ENCODE measurements at places on chromosomes 1 and 21. TPM values are rescaled to one million over a fixed set of nuclear protein-coding genes. Genes with fewer than 3 reads are reported as not detected.
A peak's percentile ranks its signal among the peaks of the same experiment; 100 is the strongest.

GRCh38 chr1:239997515-239998311, 94.0 kb upstream of the FMN2 start:
- no peak for DNase-seq

GRCh38 chr1:65172936-65173690, 25.1 kb downstream of the AK4 start:
- no peak for DNase-seq

GRCh38 chr1:112247036-112247597, 148.9 kb upstream of the CTTNBP2NL start:
- DNase-seq: no peak

GRCh38 chr1:14396100-14396499, 202.4 kb upstream of the KAZN start:
- DNase-seq: no peak

DNA sequence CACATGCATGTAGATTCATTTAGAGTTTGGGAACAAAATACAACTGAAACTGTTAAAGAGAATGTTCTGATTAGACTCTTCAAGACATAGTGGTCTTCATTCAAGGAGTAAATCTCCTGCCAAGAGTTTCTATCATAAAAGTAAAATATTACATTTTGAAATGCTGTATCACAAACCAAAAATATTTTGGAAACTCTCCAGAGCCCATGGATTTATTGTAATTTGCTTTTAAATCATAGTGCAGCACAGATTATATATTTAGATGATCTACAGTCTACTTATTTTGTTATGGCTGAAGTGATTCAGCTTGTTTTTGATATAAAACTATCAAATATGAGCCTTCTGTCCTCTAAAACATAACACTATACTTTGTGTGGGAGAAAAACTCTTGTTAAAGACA, 105.3 kb downstream of the DISP1 start:
- no peak for DNase-seq

- no peak for DNase-seq
These were observed 234.3 kb upstream of the NFIA start for GRCh38 chr1:60847855-60848582.

DNA sequence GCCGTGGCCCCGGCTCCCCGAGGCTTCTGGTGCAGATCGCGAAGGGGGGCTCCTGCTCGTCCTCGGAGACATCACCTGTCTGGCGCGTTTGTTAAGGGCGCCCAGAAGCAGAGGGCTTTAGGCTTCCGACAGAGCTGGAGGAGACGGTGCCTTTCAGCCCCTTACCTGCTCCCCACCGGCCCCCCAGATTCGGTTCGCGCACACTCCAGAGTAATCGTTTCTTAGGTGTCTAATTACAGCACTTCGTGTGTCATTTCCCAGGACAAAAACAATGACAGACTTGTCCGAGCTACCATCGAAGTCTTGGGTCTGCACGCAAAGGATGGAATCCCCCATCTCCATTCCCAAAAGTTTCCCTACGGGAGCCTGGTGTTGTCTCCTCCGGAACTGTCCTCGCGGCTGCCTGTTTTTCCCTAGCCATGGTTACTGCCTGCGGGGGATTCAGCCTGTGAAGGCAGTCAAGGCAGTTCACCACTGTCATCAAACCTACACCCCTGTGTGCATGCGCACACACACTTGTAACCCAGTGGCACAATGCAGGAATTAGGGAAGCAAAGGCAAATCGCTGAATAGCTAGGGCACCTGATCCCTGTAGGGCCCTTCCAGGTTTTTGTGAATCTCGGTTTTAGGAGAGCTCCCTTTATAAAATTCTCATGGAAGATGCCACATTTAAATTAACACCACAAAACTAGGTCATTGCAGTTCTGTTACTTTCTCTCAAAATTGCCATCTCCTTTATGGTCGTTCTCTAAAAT, 738 bp upstream of the CDC42BPA start:
- peak; percentile 67 for DNase-seq

DNA sequence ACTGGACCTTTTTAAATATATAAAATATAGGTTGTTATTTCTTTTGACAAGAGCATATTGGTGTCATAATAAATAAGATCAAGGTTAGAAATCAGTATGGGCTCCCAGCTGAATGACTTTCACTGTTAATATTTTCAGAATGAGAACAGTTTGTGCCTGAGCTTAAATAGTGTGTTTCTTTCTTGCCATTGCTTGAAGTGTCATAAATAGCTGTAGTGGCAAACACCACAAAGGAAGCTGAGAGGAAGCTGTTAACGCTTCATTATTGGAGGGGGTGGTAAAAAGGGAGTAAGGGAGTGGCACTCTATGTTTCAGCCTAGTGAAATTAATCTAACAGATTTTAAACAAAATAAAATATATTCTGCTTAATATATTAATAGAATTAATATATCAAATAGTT, 1089.8 kb upstream of the NCAM2 start:
- no peak for DNase-seq

The NPPA gene
- total RNA-seq: not detected

The KRTAP12-2 gene
- total RNA-seq: not detected

The ITLN2 gene
- total RNA-seq: not detected

The ZNF678 gene
- 6.2 TPM for total RNA-seq

All from HT-29 (cell line).